Activated T-helper 9 cell treated with anti-CD3 and anti-CD28 coated beads, Interleukin-2, amount 50 U/mL, for 16 hours (primary cell): ENCODE measurements at places on chromosomes 5 and 9.

DNA sequence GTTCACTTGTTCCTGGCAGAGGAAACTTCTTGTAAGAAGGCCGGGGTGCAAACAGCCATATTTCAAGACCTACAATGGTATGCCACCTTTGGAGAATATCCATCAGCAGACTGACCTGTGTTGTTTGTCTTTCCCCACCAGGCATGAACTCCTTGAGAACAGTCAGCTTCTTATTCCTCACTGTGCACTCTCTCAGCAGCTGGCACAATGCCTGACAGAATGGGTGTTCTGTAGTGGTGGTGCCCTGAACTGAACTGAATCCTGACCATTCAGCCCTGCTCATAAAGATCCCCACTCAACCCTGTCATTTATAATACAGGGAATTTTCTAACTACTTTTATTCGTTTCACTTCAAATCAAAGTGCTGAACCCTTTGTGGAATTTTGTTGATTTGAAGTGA, 206.9 kb downstream of the COX7C start:
- DNase-seq = no peak

GRCh38 chr9:95822583-95823431, 52.7 kb upstream of the ERCC6L2 start:
- no peak for DNase-seq

GRCh38 chr5:73095564-73096238, 24.7 kb upstream of the TMEM171 start:
- no peak for DNase-seq

DNA sequence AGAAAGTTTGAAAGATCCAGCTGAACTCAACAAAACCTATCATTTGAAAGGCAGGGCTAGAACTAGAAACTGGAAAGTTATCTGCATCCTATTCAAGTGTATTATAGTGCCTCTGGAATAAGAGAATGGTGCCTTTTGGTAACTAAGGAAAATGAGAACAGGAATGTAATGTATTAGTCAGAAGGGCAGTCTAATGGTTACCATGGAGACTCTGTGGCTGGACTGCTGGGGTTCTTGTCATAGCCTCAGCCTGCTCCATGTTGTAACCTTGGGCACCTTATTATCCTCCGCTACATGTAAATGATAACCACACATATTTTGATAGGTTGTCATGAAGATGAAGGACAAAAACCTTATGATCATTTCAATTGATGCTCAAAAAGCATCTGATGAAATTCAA, 24.6 kb upstream of the IFNB1 start:
- no peak for DNase-seq

GRCh38 chr9:123380852-123381705, 25.1 kb downstream of the CRB2 start:
- no peak for DNase-seq

DNA sequence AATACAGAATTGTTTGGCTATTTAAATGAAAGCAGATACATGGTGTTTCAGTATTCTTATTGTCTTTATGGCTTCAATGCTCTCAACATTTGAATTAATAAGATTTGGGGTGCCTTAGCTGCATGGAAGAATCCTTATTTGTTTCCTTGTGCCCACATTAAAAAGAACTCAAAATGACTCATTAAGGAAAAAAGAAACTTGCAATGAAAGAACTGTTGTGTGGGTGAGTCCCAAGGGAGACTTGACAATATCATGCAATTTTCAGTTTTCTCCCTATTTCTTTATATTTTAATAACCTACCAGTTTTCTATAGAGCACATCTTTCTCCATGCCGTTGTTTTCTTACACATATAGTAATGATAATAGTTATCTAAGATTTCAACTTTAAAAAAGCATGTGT, 404.0 kb downstream of the PDE4D start:
- DNase-seq = no peak

GRCh38 chr5:69493396-69494133, 975 bp downstream of the OCLN start:
- DNase-seq = no peak

DNA sequence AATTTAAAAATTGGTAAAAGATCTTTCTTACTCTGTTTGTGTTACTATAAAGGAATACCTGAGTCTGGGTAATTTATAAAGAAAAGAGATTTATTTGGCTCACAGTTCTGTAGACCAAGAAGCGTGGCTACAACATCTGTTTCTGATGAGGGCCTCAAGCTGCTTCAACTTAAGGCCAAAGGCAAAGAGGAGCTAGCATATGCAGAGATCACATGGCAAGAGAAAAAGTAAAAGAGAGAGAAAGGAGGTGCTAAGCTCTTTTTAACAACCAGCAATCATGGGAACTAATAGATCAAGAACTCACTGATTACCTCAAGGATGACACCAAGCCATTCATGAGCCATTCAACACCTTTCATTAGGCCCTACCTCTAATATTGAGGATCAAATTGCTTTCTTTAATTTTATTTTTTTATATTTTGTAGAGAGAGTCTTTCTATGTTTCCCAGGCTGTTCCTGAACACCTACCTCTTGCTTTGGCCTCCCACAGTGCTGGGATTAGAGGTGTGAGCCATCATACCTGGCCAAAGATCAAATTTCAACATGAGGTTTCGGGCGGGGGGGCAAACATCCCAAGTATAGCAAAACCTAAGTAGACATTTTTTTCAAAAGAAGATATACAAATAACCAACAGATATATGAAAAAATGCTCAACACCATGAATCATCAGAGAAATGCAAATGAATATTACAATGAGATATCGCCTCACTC, 16.0 kb upstream of the SHC3 start:
- DNase-seq = no peak

DNA sequence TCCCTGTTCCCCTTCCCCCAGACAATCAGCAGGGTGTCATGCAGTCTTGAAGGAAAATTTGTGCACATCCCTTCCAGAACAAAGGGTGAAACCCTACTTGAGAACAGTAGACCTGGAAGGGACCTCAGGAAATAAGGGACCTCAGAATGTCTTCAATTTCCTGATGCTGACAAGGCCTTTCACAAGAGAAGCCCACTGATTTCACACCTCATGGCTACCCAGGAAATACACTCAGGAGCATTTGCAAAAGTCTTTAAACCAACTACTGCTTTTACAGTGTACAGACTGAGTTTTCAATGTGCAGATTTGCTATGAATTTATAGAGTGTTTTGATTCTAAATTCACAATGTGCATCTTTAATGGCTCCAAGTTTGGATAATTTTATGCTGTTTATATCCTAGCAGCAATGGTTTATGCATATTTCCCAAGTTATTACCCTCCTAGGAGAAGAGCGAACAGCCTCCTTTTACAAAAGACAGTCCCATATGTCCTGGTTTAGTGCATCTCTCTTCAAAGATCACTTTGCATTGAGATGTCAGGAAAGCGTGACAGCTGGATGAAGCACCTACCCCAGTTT, 74.8 kb downstream of the GALNT10 start:
- DNase-seq = no peak

- DNase-seq = no peak
Measured at GRCh38 chr5:136194576-136194975, 1.6 kb upstream of the SMIM32 start.

GRCh38 chr5:33936004-33936380, 194 bp upstream of the RXFP3 start:
- DNase-seq = no peak

- no peak for DNase-seq
Measured at GRCh38 chr5:150428106-150428876, 15.6 kb upstream of the CD74 start.

DNA sequence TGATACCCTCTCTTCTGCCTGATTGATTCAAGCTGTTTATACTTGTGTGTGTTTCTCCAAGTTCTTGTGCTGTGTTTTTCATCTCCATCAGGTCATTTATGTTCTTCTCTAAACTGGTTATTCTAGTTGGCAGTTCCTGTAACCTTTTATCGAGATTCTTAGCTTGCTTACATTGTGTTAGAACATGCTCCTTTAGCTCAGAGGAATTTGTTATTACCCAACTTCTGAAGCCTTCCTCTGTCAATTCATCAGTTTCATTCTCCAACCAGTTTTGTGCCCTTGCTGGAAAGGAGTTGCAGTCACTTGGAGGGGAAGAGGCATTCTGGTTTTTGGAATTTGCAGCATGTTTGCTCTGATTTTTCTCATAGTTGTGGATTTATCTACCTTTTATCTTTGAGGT, 126.2 kb upstream of the FTMT start:
- DNase-seq = no peak

DNA sequence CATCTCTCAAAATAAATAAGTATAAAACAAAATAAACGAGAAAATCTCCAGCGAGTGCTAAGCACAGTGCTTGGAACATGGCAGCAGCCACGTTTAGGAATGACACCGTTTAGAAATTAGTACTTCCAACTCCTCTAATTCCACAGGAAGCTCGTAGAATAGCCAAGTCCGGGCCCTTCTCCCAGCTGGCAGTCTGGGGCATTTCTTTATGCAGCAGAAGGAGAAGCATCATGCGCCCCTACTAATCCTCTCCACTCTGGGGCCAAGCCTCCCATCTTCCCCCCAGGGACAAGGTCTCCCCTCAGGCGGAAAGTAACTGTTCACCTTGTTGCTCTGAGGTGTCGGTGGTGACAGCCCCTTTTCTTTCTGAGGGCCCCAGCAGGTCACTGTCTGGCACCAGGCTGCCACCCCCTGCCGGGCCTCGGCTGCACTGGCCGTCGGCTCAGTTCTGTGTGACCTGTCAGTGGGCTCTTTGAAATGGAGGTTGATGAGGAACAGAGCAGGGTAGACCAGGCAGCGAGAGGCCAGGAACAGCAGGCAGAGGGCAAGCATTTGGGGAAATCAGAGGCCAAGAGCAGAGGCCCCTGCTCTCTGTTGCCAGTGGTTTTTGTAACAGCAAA, 113.5 kb upstream of the WWC1 start:
- DNase-seq = no peak

- DNase-seq = no peak
Measured at GRCh38 chr9:105103776-105104175, 140.7 kb upstream of the SLC44A1 start.

DNA sequence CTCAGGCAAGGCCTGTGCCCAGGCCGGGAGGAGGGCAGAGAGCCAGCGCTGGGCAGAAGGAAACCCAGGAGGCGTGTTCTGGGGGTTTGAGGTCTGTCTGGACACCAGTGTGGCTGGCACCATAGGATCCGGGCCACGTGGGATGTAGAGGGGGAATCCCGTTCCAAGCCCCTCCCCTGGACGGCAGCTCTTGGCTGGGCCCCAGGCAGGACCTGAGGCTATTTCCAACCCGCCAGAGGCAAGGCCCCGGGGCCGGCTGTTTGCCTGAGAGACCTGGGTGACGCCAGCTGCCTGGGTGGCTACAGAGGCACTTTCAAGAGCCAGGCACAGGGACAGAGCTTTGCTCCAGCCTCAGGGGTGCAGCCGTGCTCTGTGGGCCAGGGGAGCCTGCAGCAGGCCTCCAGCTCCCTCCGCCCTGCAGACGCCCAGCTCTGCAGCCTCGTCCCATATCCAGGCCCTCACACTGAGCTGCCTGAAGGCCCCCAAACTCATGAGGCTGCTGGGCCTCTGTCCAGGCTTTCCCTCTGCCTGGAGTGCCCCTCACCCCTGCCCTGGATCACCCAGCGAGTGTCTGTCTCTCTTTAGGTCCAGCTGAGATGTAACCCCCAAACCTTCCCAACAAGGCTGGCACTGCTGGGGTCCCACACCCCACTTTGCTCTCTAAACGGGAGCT, 56.6 kb upstream of the EGFL7 start:
- no peak for DNase-seq

DNA sequence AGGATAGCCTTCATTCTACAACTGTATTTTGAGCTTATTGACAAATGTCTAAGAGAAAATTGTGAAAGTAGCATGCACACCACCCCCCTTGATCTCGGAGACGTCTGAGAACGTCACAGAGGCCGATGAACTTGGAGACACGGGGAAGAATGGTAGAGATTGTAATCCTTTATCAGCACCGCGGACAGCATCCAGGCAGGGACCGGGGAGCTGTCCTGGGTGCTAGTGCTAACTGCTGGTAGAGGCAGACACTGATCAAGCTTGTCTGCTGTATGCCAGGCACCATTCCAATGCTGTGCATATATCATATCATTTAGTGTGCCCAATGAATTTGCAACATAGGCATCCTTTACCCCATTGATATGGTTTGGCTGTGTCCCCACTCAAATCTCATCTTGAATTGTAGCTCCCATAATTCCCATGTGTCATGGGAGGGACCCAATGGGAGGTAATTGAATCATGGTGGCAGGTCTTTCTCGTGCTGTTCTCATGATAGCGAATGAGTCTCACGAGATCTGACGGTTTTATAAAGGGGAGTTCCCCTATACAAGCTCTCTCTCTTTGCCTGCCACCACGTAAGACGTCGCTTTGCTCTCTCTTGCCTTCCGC, 98.8 kb downstream of the LHX2 start:
- DNase-seq = no peak
